ENCODE measurements at places on chromosomes 1 and 21.
A peak's percentile ranks its signal among the peaks of the same experiment; 100 is the strongest.

DNA sequence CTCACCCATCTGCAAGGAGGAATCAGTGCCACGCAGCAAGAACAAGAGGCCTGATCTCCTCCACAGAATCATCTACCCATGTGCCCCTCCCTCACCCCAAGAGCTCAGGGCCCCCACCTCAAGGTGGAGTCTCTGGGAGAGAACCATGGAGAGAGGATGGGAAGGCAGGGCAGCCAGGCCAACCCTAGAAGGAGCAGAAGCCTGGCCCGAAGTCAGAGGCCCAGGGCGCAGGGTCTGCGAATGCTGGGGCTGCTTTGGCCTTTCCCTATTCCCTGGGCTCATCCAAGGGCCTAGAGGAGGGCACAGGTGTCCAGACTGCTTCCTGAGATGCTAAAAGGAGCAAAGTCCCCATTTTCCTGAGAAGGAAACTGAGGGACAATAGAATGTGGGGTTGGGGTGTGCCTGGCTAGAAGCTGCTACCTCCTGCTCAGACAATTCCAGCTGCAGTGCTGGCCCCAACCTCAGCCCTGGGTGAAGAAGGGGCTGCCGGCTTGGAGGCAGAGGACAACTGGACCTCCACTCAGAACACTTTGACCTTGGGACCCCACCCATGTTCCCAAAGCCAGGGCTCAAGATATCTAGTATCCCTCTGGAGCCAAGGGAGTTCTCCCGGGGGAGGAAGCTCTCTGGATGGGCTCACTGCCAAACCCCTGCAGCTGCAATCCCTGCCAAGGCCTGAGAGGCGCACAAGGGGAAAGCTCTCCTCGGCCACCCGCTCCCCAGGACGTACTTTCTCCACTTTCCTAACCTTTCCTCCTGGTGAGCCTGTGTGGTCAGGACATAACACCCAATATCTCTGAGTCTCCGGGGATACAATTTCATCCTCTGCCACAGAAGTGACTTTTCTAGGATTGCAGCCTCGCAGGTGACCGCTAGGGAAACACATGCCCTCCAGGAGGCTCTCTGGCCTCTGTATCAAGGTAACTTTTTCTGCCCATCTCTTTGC, 16.6 kb upstream of the LEMD1 start:
- peak; percentile 75 for DNase-seq

DNA sequence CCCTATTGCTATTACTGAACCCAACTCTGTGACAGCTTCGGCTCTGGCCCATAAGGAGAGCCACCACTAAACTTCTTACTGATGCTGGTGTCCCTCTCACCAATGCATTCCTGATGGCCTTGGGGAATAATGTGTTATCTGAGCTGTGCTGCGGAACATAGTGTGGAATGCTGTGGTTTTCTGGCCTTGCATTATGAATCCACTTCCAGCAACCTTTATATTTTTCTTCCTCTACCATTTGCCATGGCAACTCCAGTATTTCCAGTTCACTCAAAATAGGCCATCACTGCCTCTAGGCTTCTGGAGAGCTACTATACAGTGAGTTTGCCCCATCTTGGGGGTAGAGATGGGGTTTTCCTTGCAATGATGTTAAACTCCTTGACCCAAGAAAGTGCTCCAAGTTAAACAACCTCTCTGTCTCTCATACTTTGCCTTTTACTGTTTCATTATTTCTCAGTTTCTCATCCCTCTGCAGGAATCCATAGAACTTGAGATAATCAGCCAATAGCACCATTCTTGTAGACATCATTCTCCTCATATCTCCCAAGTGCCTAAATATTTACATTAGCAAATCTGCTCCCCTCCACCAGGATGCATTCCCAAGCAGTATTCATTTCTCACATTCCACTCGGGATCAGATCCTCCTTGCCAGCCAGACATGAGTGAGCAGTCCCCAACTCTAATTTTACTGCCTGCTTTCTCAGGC, 11.1 kb upstream of the RAVER2 start:
- peak; percentile 57 for DNase-seq

DNA sequence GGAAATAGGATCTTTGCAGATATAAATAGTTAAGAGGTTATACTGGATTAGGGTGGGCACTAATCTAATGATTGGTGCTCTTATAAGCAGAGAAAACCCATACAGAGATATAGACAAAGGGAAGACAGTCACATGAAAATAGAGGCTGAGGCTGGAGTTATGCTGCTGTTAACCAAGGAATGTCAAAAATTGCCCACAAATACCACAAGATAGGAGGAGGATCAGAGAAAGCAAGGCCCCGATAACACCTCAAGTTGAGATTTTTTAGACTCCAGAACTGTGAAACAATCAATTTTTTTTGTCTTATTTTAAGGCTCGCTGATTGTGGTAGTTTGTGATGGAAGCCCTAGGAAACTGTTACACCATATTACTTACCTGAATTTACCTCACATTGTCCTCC, 513.2 kb downstream of the COL11A1 start:
- peak; percentile 0 for DNase-seq

GRCh38 chr1:75449998-75450397, 160.9 kb downstream of the SLC44A5 start:
- DNase-seq: no peak

GRCh38 chr1:180392020-180392419, 110.4 kb downstream of the ACBD6 start:
- no peak for DNase-seq

GRCh38 chr1:8693107-8693506, 124.3 kb downstream of the RERE start:
- peak; percentile 26 for DNase-seq

GRCh38 chr1:5938101-5938646, 54.1 kb downstream of the NPHP4 start:
- peak; percentile 70 for DNase-seq

GRCh38 chr1:68183895-68184294, 48.4 kb downstream of the WLS start:
- no peak for DNase-seq

GRCh38 chr1:94898491-94899385, 28.2 kb downstream of the CNN3 start:
- no peak for DNase-seq

DNA sequence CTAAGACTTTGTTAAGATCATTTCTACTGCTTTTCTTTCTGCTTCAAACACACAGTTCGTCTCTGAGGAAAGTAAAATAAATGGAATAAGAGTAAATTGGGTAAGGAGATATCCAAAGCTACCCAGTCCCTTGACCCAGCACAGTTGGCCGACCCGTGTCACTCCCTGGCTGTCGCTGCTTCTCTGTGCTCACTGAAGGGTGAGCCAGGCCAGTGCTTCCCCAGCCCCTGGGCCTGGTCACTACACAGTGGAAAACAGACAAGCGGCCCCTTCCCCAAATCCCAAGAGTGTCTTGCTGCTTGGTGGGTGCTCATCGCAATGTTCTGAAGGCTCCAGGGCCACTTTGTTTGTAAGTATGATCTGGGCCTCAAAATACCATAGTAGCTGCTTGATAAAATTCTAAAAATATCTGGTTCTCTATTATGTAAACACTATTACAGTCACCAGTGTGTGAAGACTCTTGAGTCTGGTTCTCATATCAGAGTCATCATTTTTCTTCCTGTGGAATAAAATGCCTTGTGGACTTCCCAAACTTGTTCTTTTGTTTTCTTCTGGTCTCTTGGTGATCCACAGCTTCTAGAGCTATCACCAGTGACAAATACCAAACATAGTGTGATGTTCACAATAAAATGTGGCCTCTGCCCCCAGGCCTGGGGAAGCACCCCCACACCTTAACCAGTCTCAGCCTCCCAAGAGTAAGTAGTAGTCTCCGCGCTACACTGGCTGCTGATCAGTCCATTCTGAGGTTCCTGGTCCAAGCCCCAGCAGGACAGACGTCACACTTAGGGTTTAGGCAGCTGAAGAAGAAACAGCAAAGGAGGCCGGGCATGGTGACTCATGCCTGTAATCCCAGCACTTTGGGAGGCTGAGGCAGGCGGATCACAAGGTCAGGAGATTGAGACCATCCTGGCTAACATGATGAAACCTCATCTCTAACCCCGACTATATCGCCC, 106.2 kb downstream of the DHRS3 start:
- peak; percentile 87 for DNase-seq

DNA sequence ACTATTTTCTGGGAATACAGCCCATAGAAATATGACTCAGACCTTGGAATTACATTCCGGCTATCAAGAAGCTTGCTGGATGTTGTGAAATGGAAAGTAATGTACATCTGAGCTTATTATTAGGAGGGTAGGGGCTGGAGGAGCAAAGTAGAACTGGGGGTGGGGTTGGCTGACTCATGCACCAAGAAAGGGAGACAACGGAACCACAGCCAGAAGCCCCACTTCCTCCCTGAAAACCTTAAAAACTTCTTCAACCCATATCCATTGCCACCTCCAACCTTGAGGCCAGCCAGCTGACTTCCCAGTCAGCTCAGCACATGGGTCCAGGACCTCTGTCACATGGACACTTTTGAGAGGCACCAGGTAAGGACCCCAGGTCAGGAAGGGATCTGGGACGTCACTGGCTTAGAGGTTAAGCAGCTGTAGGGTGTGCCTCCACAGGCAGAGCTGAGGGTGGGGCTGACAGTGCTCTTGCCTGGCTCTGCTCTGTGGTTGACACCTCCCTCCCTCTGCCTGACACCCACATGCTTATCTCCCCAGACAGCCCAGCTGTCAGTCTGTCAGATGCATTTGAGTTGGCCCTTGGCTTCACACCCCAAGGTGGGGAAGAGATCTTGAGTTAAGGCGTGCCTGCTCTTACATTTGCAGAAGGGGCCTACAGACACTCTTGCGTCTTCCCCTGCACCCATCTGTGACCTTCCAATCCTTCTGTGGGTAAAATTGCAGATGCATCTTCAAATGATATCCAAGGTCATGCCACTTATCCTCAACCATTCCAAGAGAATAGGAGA, 5.7 kb upstream of the ZNF683 start:
- peak; percentile 98 for DNase-seq

DNA sequence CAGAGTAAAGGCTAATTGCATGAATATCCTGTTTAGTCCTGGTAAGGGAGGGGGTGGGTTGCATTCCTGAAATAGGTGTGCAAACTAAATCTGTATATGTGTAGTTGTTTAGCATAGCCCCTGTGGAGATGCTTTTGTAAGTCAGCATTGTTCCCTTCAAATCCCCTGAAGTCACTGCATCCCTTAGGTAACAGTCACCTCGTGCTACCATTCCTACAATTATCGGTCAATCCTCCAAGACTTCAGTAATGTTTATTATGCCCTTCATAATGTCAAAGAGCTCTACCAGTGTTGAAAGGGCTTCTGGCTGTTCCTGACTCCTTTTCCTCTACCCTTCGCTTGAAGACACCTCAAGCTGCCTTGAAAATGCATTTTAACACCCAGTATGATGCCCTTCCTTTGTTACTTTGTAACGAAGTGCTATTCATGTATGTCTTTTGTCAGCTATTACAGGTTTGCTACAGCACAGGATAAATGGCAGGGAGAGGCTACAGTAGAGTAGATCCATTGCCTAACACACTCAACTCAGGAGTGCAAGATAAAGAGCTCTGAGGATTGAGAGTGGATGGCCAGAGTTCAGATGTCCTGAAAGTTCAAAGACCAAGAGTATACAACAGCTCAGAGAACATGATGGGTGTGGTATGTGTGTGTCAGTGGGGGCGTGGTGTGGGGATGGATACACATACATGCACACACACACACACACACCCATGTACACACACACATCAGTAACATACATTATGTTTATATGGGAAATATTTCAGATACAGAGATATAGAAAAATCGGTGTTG, 27.4 kb upstream of the FOXD3 start:
- no peak for DNase-seq

GRCh38 chr21:35827004-35827403, 233.3 kb downstream of the SETD4 start:
- DNase-seq: no peak

DNA sequence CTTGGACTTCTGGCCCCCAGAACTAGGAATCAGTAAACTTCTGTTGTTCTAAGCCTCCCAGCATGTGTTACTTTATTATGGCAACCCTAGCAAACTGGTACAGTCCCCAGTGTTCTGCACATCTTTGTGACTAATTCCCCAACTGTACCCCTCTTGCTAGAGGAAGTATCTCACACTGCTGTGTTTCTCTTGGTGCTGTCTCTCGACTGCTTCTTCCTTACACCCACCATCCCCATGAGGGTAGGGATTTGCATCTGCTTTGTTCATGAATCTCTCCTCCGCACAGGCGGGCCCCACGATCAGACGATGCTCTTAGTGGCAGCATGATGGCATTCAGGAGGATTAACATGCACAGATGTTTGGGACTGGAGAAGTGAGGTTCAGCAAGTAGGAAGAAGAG, 46.7 kb downstream of the CLIC6 start:
- no peak for DNase-seq

DNA sequence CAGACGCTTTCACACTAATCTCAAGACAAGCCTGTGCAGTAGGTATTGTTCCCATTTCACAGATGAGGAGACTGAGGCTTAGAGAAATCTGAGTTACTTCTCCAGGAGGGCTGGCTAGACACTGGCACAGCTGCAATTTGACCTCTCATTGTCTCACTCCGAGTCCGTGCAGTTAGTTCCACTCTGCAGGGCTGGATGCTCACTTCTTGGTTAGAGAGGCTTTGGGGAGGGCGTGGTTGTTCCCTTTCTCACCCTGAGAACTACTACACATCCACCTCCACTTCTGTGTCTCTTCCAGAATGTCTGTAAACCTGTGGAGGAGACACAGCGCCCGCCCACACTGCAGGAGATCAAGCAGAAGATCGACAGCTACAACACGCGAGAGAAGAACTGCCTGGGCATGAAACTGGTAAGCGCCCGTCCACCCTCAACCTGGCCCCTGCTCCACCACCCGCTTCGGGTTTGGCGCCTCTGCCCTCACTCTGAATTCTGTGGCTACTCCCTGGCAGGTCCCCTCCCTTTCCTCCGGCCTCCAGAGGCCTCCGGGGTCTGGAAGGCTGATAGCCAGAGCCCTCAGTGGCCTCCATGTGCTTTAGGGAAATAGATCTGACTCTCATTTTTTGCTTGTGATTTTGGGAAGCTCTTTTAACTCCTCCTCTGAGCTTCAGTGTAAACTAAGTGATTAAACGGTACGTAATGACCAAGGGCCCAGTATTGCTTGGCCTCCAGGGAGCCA, 29.1 kb downstream of the EIF2D start:
- DNase-seq: no peak

DNA sequence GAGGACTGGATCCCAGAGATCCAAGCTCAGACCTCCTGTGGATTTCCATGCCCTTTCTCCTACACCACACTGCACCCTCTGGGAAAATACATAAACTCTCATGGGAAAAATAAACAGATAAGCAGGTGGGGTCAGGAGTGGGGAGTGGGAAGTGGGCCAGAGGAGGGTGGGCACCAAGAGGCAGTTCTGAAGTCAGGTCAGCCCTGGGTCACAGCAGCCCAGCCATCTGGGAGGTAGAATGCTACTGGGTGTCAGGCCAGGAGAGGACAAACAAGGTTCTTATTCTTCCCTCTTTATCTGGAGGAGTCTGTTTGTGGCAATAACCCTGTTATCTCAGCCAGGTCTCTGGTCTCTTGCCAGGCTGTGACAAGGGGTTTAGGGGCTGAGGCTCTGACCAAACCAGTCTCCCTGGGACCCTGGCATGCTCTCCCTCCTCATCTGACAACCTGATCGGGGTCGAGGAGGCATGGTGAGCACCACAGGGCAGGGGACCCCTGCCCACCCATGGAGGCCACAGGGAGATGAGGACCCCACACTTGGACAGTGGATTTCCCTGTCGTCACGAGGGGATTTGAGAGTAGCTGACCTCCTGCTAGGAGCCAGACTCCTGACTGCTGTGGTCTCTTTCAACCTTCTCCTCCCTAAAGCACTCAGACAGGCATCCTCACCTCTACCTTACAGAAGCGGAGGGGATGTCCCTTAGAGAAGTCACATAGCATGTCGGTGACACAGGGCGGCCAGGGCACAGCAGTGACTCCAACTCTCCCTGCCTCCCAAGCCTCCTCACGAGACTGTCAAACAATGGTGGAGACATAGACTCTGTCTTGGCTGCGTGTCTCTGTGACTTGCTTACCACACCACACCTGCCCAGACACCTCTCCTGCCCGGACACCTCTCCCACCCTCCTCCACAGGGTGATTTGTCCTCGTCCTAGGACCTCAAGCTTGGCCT, 51.3 kb upstream of the IFFO2 start:
- no peak for DNase-seq
